Renal cortex interstitium (tissue), 15 donors: ENCODE measurements at places on chromosomes 12 and 14.
A peak's percentile ranks its signal among the peaks of the same experiment; 100 is the strongest.

DNA sequence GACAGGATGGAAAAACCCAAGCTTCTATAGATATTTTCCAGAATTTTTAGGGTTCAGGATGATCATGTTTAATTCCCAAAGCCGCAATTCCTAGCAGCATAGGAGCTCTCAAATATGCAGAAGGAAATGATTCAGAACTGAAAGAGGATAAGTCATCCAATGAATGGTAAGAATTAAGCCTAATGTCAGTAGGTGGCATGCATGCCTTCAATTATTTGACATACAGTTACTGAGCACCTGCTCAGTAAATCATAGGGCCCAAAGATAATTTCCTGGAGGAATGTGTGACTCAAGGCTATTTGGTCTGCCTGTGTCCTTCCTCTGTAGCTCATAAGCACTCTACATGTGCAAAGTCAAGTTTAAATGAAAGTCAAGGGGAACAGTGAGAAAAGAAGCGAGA is 116.8 kb upstream of the SLC38A4 start:
- DNase-seq = no peak

- no peak for DNase-seq
Observed at GRCh38 chr12:50647479-50647878, 116.4 kb upstream of the ATF1 start.

DNA sequence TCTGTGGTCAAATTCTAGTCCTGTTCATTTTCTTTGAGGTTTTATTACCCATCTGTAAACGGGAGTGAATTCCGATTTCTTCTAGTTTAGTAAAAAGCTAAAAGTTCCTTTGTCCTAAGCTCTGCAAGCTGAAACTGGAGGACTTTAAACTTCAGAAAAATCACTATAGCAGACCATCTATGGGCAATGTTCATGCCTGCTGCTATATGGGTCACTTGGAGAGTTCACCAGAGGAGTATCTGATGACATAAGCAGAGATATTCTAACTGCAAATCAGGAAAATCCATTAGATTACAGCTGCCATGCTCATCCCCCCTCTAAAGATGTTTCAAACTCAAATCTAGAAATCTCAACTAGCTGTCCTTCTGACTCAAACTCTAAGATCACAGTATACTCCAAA is 193.0 kb upstream of the RTL1 start:
- DNase-seq = no peak

DNA sequence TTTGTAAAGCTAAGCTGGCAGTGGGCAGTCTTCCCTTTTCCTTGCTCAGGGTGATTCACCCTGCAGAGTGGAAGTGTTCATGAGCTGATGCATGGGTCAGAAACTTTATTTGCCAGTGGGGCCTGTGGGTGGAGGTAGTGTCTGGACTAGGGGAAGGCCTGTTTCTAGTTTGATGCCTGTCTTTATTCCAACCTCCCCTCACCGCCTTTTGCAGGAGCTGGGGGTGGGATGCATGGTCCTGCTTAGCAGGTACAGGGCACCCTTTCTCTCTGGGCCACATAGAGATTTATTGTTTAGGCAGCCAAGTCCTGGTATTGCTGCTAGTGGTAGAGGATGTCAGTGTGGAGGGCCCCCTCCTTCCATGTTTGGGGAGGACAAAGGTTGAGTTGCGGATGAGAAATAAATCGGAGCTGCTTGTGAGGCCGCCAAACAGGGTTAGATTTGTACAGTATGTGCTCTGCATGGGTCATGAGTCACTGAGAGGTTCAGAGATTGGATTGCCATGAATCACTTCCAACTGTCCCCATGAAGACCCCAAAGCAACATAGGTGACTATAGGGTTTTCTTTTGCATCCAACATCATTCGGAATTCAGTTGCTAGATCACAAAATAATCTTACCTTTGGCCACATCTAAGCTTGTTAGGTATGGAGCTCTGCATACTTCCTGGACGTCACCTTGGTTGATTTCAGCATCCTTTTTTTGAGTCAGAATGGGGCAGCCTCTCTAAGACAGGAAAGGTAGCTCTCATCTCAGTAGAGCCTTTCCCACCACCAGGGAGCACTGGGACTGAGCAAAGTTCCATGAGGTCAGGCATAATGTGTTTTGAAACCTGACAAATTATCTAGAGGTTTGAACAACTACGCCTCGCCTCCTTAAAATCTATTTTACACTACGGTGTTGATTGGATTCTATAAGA is 8.8 kb downstream of the SMOC1 start:
- no peak for DNase-seq

- DNase-seq = no peak
Observed at GRCh38 chr14:105340821-105341733, 26.5 kb downstream of the PACS2 start.

DNA sequence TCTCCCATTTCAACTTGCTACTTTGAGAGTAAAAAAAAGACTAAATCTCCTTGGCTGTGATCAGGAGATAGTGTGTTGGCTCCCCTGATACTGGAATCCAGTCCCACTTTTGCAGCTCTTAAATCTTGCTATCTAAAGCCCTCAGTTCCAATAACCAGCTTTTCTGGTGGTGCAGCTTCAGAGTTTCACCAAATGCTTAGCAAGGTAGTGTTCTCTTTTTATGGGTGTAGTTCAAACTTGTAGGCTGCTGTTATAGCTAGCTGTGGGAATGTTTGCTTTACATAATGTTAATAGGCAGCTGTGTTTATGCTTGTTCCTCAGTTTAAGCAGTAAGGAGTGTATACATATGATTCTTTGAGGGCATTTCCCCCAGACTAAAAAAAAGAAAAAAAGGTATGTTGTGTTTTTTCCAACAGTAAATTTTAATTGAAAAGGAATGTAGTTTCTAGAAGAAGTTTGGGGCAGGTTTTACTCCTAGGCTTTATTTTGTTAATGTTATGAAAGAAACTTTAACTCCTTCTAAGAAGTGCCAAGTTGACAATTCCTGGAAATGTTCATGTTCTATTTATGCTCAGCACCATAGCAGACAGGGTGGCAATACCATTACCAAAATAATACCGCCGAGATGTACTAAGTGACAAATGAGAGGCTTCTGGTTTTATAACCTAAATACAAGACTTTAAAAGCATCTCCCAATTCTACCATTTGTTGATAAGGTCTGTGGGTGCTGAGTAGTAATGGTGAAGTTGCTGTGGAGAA is 12.1 kb downstream of the CRADD start:
- DNase-seq = no peak

- DNase-seq = no peak
Observed at GRCh38 chr14:53528185-53528671, 375.1 kb upstream of the DDHD1 start.

DNA sequence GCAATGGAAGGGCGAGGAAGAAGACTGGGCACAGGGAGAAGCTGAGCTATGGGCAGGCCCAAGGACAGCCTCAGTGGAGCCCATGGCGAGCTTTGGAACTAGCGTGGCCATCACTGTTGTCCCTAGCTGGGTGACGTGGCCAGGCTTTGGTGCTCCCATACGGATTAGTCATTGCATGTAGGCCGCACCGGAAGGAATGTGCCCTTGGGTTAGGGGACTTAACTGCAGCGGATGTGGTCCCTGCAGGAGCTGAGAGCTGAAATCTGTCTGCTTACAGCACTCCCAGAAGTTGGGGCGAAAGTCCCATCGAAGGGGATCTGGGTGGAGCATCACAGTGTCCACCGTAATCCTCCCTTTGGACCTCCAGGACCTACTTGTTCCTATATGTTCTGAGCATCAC is 133.7 kb downstream of the PAPOLA start:
- DNase-seq = no peak

GRCh38 chr12:124609041-124609989 is 41.9 kb upstream of the NCOR2 start:
- peak; percentile 63 for DNase-seq

DNA sequence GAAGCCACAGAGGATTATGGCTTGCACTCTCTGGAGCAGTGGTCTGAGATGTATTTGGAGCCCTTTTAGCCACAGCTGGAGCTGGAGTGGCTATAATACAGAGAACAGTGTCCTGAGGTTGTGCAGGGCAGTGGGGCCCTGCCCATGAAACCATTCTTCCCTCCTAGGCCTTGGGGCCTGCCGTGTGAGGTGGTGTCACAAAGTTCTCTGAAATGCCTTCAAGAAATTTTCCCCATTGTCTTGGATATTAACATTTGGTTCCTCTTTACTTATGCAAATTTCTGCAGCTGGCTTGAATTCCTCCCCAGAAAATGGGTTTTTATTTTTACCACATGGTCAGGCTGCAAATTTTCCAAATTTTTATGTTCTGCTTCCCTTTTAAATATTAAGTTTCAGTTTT is 79.3 kb downstream of the UNC79 start:
- DNase-seq = no peak

DNA sequence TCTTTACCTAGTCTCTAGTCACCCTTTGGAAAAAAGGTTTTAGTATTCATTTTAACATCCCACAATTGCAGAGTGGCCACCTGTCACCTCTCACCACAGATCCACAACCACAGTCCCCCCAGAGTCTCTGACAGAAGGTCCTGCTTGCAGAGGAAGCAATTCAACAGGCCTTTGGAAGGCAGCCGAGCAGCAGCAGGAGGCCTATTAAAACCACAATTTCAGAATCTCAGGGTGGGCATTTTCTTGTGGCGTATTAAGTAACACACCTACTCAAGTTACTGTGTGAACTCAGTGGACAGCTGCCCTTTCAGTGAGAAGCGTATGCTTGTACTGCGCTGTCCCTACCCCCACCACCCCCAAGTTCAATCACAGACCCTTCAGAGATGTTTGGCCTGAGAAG is 234.0 kb upstream of the HMGA2 start:
- no peak for DNase-seq

GRCh38 chr12:106079148-106079738 is 59.5 kb downstream of the NUAK1 start:
- no peak for DNase-seq

GRCh38 chr12:106769078-106769477 is 5.4 kb upstream of the RIC8B start:
- DNase-seq = no peak

GRCh38 chr12:91565246-91565645 is 382.6 kb upstream of the DCN start:
- no peak for DNase-seq

DNA sequence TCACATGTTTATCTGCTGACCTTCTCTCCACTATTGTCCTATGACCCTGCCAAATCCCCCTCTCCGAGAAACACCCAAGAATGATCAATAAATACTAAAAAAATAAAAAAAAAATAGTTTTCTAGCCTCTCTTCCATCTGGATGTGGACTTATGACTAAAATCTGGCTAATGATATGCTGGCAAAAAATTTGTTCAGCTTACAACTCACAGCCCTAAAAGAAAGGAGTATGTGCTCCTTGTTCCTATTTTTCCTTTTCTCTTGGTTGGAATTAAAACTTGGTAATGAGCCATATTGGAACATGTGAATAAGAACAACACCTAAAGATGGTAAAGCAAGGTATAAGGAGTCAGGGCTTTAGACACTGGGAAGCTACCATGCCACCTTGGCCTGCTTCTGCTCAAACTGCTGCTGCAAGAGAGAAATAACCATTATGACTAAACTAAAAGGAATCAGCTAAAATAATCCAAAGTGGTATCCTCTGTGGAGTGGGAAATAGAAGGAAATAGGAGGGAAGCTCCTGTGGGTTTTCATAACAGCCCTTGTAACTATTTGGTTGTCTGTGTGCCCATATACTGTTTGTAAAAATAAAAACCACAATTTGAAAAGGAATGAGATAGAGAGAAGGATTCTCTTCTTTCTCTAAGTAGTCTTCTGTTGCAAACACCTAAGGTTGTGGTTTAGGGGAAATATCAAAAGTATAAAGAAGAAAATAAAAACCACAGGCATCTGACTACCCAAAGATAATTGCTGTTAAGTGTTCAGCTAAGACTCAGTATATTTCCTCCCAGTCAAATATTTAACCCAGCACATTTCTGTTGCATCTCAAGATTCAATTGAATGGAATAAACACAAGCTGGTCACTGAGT is 53.8 kb downstream of the SDR9C7 start:
- no peak for DNase-seq

DNA sequence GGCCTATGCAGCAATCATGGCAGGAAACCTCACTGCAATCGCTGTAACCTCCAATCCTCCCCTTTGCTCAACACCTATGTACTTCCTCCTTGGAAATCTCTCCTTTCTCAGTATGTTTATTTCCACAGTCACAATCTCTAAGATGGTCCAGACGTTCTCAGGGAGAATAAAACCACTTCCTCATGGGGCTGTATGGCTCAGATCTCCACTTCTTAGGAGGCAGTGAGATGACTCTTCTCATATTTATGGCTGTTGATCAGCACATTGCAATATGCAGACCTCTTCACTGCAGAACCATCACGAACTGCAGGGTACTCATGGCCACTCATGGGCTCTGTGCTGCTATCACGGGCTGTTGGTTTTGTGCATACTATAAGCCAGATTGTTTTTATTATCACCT is 17.1 kb upstream of the OR4K17 start:
- no peak for DNase-seq

DNA sequence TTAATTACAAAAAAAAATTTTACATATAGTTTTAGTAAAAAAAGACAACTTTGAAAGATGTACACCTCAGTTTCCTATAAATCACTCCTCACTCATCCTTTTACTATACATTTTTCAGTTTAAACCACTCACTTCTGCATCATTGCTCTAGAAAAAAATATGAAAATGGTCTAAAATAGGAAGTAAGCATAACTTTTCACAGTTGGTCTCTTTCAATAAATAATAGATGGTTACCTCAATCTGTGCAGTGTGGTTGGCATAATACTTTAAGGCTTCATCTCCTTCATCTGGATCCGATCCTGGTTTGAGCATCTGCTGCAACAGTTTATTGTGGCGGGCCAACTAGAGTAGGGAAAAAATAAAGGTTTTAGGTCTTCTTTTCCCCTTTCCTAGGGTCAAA is 247.9 kb downstream of the SSPN start:
- DNase-seq = no peak

DNA sequence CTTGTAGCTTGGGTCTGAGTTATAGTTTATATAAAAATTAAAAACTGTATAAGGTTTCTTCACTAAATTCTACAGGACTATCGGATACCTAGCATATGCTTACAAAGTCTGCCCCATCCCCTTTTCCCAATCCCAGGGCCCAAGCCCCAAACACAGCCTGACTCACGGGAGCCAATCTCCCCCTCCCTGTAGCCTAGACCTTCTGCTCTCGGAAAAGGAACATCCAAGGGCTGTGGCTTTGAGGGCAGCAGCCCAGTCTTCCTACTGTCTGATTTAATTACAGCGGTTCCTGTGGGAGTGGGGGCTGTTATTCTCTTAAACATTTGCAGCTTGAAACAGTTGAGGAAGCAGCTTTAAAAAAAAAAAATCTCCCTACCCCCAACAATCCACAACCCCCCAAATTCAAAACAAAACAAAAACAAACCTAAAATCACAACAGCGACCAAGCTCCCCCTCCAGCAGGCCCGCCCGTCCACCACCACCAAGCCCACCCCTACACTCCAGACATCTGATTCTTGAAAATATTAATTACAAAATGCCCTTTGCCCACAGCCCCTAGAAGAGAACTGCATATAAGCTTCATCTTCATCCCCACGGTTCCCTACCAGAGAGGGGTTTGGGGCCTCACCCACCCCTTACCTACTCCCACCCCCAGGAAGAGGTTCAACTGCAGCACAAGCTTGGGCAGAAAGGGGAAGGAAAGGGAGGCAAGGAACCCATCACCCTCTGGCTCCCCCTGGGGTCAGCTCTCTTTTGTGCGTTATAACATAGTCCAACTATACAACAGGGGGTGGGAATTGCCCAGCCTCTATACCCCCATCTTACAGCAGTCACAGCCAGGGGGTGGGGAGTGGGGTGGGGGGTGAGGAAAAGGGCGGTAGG is 1.1 kb upstream of the PRKAG1 start:
- DNase-seq = no peak
